ENCODE measurements at places on chromosomes 2 and 18.

- peak; percentile 29 for DNase-seq
Measured at GRCh38 chr2:172470958-172471922, 43.9 kb downstream of the ITGA6 start.

DNA sequence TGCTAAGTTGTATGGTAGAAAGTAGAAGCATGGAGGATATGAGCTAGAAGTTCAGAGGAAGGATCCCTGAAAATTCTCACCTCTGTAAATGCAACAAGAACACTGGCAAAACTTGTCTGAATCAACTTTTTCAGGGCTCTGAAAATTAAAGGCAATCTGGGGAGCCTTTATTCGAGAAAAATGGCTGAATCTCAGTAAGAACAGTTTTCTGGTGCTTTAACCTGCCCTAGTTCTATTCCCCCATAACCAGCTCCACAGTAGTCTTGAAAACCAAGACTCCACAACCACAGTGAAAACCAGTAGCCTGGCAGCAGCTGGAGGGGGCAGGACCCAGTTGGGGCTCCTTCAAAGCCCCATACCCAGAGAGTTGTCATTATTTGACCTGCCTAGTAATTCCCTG, 42.6 kb downstream of the ALPK2 start:
- DNase-seq, result no peak

DNA sequence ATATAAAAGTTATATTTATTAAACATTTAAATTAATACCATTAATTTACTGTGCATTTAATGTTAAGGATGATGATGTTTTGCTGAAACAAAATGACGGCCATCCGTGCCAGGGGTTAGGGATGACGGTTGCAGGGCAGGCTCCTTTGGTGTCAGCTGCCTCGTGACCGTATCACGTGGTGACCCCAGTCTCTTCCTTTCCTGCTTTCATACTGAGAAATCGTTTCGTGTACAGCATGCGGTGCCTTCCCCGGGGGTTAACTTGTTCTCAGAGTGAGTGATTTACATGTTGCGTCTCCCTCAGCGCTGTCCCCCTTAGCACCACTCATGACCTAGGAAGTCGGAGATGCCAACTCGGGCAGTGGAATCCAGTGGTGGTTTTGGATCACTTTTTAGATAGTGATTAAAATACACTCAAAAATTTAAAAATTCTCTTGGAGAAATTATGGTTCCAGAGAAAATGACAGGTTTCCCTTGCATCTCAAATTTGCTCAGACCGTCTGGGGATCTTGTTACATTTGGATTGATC, 290.8 kb downstream of the GBX2 start:
- DNase-seq, result no peak

- DNase-seq, result no peak
Measured at GRCh38 chr2:231068525-231069222, 12.0 kb downstream of the PSMD1 start.

GRCh38 chr2:218400167-218400929, 680 bp downstream of the CTDSP1 start:
- peak; percentile 76 for DNase-seq

GRCh38 chr2:136384531-136385303, 266.8 kb upstream of the CXCR4 start:
- peak; percentile 16 for DNase-seq

- DNase-seq, result no peak
Measured at GRCh38 chr18:3914109-3914508, 464.1 kb downstream of the TGIF1 start.

DNA sequence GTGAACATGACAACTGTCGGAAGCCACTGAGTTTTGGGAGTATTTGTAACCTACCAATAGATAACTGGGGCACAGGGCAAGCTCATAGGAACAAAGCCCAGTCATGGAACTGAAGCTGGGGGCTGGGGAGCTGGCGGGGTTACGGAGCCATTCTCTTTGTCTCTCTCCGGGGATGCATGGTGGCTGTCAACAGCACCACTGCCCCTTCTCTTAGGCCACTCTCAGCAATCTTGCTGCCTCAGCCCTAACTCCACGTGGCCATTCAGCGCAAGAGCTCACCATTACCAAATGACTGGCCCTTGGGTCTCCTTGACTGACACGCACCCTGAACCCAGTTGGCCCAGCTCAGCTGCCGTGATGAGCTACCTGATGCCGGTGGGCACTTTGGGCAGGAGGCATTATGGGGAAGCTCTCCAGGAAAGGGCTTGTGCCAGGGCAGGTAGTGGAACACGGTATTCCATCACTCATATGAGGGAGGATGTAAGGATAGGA, 33.6 kb upstream of the ODC1 start:
- no peak for DNase-seq

GRCh38 chr2:55827855-55828254, 95.7 kb downstream of the EFEMP1 start:
- no peak for DNase-seq

DNA sequence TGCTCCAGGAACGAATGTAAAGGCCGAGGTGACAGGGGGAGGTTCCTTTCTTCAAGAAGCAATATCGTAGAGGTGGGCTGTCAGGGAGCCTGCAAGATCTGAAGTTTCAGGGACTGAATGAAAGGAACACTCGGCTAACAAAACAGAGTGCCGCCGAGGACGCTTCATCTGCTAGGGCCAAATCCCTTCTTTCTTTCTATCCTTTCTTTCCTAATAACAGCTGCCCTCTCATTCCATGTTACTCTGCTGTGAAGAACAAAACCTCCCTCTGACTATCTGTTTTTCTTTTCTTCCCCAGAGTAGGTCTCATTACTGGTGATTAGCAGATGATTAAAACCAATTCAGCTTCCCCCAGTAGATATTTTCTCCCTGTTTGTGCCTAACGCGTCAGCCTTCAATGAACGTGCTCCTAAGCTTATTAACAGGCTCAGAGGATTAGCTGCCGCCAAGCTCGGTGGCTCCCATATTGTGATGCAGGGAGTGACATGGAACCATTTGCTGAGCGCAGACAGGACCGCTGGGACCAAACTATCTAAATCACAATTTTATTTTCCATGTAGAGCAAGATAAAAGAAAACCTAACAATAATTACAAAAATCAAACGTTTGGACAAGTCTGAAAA, 414.6 kb downstream of the TMEM182 start:
- no peak for DNase-seq

DNA sequence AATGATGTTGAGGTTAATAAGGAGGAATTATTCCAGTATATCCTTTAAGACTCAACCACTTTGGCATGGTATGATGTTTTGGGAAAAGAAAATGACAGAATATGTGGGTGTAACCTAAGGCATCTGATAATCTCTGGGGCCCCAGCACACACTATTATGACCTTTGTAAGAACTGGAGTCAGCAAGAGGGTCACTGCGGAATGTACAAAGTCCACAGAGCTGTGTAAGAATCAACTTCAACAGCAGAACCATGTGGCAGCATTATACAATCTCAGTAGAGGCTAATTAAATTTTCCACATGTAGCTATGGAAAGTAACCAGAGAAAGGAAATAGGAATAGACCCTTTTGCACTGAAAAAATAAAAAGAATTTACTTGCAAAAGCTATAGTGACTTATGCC, 445.1 kb upstream of the UBE2E3 start:
- no peak for DNase-seq

DNA sequence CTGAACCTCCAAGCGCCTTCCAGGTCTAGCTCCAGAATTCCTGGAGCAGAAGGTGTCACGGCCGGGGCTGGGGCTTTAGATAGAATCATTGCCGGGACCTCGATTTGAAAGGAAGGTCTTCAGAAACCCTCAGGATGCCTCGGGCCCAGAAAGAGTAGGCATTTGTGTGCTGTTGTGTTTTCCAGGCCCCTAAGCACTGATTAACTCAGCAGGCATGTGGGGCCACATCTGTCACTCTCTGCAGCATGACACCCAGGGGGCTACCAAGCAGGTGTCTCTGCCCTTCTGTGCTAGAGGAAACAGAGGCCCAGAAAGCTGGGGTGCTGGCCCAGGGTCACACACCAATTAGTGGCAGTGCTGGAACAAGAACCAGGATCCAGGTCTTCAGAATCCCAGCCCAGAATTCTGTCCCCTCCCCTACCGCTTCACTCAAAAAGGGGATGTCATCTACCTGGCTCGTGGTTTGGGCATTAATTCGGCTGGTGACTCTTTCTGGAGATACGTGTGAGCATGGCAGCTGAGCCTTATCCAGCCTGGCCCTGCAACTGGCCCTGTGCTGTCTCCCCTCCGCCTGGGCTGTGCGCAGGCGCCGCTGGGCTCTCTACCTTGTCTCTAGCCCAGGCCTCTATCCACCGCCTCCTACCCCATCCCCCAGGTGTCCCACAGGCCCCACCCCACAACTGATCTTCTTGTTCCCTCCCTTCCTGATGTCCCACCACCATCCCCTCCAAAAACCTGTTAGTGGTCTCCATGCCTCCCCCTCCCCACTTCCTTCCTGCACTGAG, 245.4 kb downstream of the ATAD2B start:
- no peak for DNase-seq

DNA sequence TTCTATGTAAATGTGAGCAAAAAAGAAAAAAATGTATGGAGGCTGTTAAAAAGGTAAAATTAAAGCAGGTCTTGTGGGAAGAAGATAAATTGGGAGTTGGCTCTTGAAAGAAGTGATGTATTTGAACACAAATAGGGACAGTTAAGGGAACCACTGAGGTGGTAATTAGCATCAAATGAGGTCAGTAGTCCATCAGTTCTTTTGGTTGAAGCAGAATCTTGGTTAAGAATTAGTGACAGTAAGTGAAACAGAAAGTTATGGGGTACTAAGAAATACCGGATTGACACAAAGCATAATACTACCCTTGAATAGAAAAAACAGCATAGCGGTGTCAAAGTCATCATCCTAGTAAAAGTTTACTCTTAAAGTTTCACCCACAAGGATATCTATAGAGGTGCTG, 352.6 kb upstream of the VRK2 start:
- DNase-seq, result no peak

- no peak for DNase-seq
Measured at GRCh38 chr18:11305507-11305906, 156.1 kb upstream of the PIEZO2 start.

DNA sequence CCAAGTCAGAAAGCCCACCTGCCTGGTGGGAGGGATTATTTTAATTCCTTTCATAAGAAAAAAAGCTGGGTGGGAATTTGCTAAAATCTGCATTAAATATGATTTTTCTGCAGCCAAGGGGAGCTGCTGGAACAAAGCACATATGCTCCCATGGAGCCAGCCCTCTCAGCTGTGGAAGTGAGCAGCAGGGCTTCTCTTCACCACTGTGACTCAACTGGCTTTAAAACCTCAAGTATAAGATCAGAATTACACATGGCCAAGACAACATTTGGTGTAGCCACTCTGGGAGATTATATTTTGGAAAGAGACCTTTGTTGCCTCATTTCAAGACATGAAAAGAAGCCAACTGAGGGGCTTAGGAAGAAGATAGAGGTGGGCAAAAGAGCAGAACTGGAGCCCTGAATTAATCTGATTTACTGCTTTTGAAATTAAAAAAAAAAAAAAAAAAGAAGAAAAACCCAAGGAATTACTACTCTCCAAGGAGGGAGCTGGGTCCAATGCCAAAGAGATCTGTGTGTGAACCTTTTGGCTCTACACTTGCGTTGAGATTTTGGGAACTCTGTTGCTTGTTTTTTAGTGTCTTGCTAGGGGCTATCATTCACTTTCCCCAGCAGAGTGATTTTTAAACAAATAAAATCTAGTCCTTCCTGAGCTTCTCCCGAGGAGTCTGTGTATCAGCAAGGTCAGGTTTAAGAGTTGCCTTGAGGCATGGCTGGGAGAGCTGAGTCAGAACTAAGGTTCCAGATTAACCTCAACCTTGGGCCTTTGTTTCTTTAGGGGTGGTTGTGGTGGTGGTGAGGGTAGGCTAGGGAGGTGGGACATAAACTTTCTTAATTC, 6.0 kb downstream of the LHCGR start:
- no peak for DNase-seq

- no peak for DNase-seq
Measured at GRCh38 chr2:52431352-52431760, 1336.2 kb upstream of the CHAC2 start.

GRCh38 chr2:348361-348916, 60.5 kb upstream of the ALKAL2 start:
- DNase-seq, result no peak

GRCh38 chr2:5766056-5766455, 73.9 kb downstream of the SOX11 start:
- DNase-seq, result no peak

DNA sequence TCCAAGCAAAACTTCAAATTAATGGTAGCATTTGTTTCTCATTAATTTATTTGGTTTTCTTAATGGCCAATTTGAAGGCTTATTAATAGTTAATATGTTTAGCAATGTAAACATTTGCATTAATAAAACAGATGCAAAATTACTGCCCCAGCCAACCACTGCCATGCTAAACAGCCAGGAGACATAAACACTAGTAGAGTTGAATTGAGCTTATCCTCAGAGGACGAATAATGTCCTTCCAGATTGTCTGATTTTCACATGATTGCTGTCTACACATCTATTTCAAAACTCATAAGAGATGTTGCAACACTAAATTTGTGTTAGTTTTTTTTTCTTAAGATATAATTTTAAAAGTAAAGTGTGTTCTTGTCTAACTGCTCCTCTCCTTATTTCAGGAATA, 128.5 kb downstream of the DCC start:
- no peak for DNase-seq

DNA sequence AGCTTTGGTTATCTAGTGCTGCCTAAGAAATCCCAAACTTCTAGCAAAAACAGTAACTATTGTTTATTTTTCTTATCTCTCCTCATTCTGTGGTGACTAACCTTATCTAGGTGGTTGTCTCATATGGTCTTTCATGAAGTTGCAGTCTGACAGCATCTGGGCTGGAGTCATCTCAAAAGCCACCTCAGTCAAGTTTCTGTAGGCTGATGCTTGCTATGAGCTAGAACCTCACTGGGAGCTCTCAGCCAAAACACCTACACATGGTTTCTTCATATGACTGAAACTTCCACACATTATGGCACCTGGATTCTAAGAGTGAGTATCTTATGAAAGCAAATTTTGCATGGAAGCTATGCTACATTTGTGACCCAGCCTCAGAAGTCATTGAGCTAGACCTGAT, 596.4 kb upstream of the VRK2 start:
- DNase-seq, result no peak

DNA sequence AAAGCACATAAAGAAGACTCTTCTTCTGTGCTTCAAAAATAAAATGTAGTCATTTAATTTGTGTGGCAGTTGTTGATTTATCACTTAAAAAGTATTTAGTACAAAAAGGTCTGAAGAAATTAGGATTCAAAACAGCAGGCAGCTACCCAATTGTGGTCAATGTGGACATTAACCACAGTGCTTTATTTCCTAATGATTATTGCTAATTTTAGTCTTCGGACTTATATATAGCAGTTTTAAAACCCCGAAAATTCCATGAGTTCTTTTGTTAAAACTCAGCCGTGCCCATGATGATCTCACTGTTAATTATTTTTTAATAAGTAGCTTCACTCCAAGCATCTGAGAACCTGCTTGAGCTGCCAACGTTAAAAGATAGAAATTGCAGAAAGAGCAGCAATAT, 594.3 kb downstream of the STK39 start:
- no peak for DNase-seq

Data from right kidney (tissue), 9 donors.